ENCODE measurements at places on chromosomes 7 and 10.

DNA sequence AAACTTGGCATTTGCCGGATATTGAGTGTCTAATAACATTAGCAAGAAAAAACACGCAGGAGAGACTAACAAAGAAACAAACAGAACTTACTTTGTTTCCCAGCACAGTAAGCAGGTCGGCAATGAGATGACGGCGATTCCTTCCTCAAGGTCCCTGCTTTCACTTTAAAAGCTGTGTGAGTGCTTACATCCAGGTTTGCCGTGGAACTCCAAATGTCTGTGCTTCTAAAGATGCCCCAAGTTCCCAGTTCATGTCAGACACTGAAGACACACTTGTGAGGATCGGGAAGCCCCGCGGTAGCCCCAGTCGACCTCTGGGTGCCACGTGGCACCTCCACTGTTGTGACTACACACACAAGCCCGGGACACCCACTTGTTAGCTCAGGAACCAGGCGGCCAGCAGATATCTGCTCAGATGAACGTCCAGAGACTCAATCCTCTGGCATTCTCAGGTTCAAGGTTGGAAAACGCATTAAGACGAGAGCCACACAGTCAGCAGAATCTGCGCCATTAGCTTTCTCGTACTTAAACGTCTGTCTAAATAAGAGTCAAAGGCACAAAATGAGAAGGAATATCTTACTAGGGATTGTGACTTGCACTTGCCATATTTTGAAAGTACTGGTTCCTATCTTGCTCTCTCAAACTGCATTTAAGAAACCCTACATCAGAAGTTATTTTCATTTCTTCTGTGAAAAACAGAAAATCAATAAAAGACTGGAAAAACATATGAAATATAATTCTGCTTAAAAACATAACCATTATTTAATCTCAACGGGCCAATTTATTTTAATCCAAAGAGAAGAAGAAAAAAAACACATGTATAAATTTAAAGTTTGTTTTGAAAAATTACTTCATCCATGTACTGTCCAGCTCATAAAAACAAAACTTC, 207.6 kb upstream of the KLF14 start:
- DNase-seq = no peak

- no peak for DNase-seq
These were observed 51.7 kb upstream of the PODXL start for GRCh38 chr7:131608116-131608500.

DNA sequence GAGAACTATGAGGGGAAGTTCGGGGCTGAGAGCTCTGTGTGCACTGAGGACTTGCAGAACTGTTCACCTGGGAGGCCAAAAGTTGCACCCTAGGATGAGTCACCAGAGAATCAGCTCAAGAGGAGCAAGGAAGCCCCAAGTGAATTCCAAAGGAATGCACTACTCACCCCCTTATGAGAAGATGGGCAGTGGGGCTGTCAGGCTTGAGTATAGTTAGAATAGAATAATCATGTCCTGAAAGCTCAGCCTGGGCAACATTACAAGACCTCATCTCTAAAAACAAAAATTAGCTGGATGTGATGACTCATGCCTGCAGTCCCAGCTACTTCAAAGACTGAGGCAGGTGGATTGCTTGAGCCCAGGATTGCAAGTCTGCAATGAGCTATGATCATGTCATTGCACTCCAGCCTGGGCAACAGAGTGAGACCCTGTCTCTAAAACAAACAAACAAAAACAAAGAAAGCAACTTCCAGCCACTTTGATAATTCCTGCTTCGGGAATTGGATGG, 30.0 kb downstream of the MAP3K8 start:
- DNase-seq = no peak

DNA sequence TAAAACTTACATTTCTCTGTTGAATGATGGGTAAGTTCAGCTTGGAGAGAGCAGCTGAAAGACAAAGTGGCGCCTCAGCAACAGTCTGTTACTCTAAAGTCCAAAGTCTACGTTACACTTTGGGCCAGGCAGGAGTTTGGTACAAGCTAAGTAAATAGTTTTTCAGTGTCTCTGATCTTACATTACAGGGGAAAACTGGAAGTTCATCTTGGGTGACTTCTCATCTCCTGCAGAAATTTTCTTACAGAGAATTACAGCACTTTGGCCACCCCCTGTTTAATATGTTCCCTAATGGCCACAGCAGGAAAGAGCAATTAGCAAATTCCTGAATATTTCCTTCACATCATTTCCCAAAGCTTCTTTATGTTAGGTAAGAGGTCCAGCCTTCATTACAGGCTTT, 67.1 kb downstream of the ABCC2 start:
- DNase-seq = no peak

DNA sequence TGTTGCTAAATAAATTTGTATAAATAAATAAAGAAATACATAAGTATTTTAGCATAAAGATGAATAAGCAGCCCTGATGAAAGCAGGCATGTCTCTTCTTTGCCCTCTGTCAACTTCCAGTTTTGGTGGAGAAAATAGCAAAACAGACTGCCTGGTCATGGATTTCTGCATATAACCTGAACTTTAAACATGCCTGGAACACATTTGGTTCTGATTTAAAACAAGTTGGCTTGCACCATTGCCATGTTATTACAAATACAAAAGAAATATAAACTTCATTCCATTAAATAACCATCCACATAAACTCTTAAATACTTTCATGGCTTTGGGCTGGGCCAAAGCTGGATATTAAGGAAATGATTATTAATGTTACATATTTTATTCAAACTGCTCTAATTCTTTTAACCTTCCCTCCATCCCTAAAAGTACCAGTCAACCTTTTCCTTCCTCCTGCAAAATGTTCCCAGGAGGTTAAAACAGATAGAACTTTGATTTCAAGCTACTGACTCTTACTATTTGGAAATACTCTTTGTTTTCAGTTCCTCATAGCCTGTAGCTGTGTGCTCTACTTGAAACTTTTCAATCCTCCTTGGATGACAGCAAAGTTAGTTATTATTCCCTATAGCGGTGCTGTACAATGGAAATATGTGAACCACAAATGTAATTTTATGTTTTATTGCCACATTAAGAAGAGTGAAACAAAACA, 96.3 kb downstream of the BICC1 start:
- no peak for DNase-seq

DNA sequence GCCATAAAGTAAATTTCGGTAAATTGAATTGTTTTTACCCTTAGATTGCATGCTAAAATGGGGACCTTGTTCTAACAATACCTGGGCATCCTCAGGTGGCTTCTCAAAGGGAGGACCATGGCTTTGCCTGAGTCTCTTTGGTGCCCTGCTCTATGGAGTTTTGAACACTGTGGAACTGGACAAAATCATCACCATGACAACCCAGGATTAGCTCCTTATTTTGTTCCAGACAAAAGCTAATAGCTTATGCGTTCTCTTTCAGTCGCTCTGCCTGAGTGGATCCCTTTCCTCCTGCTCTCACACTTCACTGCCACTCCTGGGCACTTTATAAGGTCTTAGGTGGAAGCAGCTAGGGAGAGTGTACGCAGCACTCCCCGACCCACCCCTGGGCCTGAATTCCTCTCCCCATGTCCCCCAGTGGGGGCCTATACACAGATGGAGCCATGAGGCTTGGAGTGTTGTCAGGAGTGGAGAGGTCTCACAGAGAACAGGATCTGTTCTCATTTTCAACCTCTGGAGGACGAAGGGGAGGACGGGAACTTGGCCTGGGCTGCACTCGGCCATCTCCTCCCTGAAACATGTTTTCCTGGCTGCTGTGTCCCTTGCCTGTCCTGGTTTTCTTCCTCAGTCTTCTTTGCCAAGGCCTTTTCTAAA, 19.0 kb downstream of the ADCYAP1R1 start:
- no peak for DNase-seq

GRCh38 chr10:103929381-103929921, 11.5 kb upstream of the STN1 start:
- DNase-seq = no peak

GRCh38 chr10:14421941-14422340, 91.2 kb upstream of the FRMD4A start:
- DNase-seq = no peak

GRCh38 chr7:33061282-33061937, 1.2 kb downstream of the NT5C3A start:
- DNase-seq = no peak

GRCh38 chr10:69477968-69478597, 26.8 kb downstream of the TSPAN15 start:
- no peak for DNase-seq

GRCh38 chr7:119562839-119563238, 710.1 kb upstream of the KCND2 start:
- DNase-seq = no peak

DNA sequence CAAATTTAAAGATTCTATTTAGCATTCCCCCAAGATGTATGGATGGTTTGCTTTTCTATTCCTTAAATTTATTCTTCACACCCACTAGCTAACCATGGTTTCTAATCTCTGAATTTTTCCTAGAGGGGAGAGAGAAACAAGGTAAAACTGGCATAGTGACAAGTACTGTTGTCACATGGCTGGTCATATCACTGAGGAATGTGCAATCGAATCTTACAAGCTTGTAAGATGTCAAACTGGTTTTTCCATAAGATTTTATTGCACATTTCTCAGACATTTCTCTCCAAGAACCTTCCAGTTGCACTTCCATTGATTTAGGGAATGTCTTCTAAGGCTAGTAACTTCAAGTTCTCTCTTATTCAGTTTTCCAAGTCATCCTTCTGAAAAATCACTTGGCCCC, 89.8 kb downstream of the MBL2 start:
- DNase-seq = no peak

DNA sequence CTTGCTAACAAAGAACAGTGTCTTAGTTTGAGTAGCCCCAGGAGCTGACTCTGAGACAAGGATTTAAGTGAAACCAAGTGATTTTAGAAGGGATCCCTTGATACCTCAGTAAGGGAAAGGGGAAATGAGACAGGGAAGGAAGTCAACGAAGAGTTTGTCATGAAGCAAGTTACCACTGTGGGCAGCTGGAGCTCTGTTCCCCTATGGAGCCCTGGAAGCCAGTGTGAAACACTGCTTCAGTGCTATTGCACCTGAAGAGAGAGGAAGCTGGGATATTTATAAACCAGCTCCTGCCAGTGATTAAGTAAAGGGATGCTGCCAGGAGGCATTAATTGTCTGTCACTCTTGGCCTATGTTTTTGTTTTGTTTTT, 58.9 kb upstream of the WAPL start:
- DNase-seq = no peak

DNA sequence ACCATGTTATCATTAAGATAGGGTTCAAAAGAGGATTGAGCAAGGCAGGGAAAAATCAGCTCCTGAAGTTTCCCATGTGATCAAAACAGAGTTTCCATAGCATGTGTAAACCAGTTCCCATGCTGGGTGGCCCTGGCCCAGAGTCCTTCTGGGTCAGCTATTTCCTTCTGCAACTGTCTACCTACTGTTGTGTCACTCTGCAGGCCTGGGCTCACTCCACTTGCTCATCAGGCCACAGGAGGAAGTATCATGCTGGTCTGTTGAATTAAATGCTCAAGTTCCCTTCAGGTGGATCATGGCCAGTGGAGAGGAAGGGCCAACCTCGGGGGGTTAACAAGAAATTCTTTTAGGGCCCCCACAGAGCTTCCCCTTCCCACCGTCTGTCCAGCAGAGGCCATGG, 104.7 kb downstream of the GFRA1 start:
- DNase-seq = no peak

GRCh38 chr10:96699613-96700012, 20.7 kb downstream of the PIK3AP1 start:
- DNase-seq = no peak

DNA sequence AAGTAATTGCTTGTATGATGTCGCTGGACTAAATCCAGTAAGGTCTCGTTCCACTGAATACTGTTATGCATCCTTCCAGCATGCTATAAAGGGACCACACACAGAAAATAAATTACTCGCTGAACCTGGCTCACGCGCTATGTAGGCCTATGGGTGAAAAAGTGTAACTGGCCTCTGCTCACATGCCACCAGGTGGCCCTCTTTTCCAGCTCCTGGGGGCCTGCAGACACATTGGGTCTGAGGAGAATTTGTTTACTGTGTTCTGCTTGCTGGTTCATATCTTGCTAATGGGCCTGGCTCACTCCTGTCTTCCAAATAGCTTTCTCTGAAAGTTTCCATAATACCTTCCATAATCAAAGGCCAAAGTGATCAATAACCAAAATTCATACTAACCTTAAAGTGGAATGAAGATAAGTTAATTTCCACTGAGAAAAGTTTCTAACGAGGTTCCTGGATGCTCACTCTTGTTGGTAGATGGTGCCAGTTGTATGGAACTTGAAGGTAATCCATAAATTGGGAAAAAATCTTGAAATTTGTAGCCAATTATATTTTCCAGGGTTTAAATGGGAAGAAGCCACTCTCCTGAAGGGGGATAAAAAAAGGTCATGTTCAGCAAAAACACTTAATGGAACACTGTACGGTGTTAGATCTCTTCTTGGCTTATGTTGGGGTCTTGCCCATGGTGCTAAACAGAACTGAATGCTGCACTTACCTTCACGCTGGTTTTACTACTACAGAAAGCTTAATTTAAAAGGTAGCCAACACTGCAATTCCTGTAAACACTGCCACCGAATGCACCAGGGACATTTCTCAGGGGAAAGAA, 27.0 kb upstream of the ZPBP start:
- no peak for DNase-seq

DNA sequence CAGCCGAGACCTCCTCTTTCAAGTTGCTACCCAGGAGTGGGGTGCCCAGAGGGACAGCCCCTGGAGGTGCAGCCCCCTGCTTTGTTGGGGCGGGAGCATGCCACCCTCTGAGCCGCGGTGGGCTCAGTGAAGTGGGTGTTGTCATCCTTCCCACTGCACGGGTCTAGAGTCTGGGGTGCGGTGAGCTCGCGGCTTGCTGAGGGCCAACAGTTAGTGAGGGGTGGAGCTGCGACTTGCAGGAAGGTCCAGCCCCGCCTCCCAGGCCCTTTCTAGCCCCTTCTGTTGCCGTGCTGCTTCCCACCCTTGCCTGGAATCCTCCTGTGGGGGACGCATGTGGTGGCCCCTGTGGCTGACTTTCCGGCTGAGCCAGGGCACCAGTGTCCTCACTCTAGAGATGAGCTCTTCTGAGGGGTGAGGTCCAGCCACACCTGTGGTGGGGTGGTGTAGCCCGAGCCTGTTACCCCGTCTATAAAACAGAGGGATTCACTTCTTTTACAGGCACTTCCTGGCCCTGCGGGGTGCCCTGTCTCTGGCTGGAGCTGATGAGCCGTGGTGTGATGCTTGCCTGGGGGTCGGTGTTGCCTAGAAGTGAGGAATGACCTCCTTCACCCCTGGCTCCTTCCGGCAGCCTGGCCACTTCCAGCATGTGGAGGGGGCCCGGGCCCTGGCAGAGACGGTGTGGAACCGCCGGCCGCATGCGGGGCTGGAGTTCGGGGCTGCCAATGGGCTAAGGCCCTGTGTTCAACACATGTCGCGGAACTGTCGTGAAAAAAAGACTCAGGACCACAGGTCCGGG, 127.9 kb downstream of the FAM53B start:
- no peak for DNase-seq

DNA sequence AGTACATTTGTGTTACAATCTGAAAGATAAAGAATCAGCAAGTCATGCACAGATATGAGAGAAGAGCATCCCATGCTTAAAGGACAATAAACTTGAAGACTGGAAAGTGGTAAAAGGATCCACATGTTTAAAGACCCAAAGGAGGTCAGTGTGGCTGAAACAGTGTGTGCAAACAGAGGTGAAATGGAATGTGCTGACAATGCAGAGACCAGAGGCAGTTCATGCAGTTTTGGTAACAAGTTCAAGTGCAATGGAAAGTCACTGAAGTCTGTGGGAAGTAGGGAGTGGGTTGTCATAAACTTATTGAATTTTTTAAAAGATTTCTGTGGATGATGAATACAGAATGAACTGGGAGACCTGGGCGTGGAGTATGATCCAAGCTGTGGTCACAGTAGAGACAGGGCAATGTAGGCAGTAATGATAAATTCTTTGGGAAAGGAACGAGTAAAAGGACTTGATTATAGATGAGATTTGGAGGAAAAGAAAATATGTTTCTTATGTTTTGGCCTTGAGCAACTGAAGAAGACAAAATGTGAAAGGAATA, 408.0 kb downstream of the HGF start:
- no peak for DNase-seq
